ENCODE measurements at places on chromosomes 2 and 18.

- no peak for DNase-seq
Observed at GRCh38 chr2:224410946-224411561, 9.1 kb upstream of the FAM124B start.

DNA sequence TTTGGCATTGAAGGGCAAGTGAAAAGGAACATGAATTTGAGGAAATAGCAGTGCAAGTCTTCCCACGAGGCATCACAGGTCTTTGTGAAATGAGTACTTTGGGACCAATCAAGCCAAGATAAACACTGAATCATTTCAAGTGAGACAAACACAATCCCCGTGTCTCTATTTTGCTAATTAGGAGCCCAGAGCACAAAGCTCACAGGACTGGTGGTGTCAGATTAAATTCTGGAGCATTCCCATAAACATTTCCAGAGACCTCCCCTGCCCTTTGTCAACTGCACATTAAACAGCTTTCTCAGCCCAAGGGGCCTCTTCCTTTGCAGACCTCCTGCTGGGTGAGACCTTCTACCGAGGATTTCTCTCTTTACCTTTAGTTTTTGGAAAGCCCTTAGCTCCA lies 50.7 kb downstream of the DAPL1 start:
- no peak for DNase-seq

- DNase-seq = no peak
Observed at GRCh38 chr18:22378672-22379282, 38.9 kb downstream of the CTAGE1 start.

DNA sequence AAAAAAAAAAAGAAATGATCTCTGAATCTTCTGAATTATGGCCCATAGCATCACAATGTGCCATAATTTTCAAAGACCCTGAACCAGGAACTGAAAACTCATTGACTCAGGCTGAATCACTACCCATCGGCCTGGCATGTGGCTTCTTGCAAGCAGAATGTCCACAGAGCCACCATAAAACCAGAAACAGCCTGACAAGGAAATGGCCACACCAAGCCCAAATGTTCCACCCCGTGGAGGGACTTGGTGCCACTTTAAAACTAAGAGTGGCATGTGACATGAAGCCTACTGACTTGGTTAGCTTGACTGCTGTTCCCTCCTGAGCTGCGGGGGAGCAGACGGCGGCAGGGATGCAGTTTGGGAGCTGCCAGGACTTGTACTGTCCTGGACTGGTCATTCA lies 71.2 kb upstream of the RBM44 start:
- no peak for DNase-seq

DNA sequence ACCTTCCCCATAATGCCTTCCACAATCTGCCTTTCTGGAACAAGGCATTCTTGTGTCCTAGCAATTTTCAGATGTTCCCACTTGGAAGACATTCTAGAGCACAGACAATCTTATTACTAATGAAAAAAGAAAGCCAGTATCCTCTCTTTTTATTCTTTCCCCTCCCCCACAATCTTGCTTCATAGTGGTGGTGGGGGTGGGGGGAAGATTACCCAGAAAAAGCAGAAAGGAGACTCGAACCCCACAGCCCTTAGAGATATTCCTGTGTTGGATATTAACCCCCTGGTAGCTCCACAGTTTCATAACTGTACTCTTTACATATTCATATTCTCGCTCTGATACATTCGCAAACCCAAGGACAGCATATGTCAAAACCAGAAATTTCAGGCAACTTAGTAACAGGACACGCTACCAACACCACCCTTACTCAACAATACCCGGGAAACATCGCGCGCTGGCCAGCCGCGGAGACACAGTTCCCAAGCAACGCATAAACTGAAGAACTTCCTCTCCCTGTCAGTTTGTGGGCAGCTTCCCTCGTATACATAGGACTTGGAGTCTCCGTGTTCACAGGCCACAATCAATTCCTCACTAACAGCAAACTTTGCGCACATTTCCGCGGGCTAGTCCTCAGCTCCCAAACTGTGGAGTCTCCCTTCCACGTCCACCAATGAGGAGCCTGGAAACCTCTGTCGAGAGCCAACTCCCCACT lies 793 bp downstream of the NR4A2 start:
- no peak for DNase-seq

DNA sequence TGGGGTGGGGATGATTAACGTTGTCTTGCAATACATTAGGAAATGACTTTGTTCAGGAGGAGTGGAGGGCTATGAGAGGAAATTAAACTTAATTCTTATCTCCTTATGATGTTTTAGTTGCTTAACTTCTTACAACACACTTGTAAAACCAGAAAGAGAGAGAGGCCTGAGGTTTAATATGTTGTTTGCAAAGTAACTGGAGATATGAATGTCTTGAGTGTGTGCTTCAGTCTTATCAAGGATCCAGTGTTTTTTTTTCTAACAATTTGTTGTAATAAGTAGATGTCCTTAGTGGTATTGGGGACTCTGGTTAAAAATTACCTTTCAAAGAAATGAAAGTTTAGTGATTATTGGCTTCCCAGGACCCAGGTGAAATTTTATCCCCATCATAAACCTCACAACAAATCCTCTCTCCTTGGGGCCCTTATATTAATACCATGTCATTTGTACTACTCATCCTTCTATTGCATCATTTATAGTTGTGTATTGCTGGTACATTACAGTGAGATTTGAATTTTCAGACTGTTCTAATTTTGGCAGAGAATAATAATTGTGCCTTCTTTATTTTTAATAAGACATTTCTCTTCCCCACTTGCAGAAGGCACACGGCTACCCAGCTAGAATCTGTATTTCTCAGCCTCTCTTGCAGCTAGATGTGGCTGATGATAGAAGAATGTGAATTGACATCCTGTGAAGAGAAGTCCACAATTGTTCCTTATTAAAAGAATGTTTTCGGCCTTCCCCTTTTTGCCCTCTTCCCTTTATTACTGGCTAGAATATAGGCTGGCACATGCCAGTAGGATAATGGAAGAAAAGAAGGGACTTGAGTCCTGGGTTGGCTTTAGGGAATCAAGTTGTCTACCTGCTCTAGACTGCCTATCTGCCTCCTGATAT lies 91.9 kb upstream of the CXCR4 start:
- DNase-seq = no peak

- DNase-seq = no peak
Observed at GRCh38 chr2:180124273-180125139, 117.4 kb upstream of the CWC22 start.

GRCh38 chr2:201127570-201127969 lies 11.6 kb downstream of the CFLAR start:
- DNase-seq = peak; percentile 32

- DNase-seq = no peak
Observed at GRCh38 chr2:160331258-160332025, 131.4 kb upstream of the ITGB6 start.

- no peak for DNase-seq
Observed at GRCh38 chr2:75548036-75548573, 12.6 kb downstream of the EVA1A start.

GRCh38 chr2:230678451-230678850 lies 34.2 kb upstream of the CAB39 start:
- DNase-seq = no peak

- no peak for DNase-seq
Observed at GRCh38 chr2:38700881-38701458, 35.1 kb downstream of the GALM start.

DNA sequence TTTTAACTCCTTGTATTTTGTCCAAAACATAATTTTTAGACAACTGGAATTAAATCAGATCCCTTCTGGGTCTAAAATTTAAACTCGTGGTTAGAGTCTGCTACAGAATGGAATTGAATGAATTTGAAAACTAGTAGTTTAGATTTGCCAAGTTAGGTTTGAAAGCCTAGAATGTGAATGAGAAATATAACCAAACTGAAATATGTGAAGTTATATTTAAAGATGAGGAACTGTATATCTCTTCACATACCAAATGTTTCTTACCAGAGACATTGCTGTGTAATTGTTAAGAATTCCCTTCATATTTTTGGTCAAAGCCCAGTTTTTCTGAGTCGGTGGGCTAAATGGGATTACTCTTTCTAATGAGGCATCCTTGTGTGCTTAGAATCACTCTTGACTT lies 74.2 kb downstream of the LPIN1 start:
- no peak for DNase-seq

- DNase-seq = no peak
Observed at GRCh38 chr18:50748243-50749229, 71.3 kb downstream of the MRO start.

GRCh38 chr18:37711766-37712505 lies 146.3 kb upstream of the CELF4 start:
- DNase-seq = no peak

- no peak for DNase-seq
Observed at GRCh38 chr2:1839066-1839756, 94.9 kb upstream of the PXDN start.

DNA sequence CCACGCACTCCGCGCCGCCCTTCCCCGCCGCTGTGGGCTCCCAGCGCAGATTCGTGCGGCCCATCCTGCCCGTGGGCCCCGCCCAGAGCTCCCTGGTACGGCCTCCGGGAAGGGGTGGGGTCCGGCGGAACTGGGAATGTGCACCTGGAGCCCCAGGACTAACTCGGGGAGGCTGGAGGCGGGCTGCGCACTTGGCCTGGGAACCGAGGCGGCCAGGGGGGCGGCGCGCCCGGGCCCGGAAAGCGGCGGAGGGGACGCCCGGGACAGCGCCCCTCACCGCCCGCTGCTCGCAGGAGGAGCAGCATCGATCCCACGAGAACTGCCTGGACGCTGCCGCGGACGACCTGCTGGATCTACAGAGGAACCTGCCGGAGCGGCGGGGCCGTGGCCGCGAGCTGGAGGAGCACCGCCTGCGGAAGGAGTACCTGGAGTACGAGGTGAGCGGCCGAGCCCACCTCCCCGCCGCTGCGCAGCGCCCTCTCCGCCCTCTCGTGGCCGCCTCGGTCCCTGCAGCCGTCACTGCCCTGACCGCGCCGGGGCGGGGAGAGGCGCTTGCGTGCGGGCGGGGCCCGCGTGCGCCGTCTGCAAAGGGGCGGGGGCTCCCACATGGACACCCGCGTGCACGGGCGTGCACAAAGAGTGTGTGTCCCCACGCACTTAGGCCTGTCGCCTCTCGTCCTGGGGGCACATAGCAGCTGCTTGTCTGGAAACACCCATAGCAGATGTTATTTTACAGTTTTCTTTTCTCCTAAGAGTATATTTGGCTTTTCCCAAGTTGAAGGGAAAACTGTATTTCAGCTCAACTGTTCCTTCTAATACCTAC lies 25.2 kb downstream of the PSD4 start:
- peak; percentile 48 for DNase-seq

GRCh38 chr18:31206787-31207381 lies 44.2 kb upstream of the DSC1 start:
- DNase-seq = no peak

DNA sequence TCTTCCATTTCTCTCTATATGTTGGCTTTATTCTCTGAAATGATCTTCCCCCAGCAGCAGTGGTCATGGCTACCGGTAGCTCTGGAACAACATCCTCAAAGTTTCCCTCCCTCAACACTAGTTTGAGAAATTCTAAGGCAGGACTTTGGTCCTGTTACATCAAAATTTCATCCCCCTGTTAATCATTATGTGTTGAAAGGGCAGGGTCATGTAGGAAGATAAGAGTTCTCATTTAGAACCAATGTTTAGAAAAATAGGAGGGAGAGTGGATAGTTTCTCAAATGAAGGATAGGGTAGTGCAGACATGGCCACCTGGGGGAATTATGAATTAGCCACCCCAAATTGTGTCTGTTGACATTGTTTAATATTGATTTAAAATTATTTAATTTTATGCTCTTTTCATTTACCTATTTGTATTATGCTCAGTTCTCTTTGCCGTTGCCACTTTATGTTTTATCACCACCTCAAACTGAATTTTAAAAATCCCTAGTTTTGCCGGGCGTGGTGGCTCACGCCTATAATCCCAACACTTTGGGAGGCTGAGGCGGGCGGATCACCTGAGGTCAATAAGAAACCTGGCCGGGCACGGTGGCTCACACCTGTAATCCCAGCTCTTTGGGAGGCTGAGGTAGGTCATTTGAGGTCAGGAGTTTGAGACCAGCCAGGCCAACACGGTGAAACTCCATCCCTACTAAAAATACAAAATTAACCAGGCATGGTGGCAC lies 22.3 kb downstream of the EML4 start:
- no peak for DNase-seq

DNA sequence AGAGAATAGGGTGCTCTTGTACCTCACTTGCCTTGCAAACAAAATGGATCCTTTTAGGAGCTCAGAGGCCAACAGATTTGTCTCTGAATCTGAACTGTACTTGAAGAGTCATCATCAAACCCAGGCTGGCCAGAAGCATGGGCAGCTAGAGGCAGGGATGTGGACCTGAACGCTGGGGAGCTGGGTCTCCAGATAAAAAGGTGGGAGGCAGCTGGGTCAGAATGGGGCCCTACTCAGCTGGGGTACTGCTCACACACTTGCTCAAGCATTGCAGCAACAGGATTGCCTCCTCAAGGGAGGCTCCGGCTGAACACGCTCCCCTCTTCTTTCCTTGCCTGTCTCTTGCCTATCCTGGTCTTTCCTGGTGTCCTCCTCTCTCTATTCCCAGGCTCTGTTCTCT lies 57.3 kb upstream of the SIX3 start:
- DNase-seq = no peak

GRCh38 chr2:174952607-174953006 lies 52.6 kb downstream of the CHN1 start:
- DNase-seq = no peak

DNA sequence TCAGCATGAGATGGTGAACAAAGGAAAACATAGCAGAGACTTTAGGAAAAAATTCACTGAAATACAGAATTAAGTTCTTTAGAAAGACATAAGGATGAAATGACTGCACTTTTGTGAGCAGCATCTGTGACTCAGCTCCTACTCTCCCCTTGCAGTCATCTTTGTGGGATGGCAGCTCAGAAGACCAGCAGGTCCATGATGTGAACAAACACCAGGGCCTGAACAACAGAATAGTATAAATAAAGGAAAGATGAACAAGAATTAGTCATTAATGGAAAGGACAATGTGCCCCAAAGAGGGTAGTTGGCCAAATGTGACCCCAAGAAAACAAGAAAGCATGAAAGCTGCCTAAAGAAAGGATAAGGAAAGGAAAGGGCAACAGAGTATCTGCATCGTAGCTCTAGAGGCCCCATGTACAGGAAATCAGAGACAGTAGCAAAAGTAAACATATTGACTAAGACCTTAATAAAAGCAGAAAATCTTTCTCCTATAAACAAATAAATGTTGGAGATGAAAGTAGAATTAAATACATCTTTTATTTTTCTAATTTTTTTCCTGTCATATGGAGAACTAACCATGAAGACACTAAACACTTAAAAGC lies 318.0 kb downstream of the ZEB2 start:
- DNase-seq = no peak

DNA sequence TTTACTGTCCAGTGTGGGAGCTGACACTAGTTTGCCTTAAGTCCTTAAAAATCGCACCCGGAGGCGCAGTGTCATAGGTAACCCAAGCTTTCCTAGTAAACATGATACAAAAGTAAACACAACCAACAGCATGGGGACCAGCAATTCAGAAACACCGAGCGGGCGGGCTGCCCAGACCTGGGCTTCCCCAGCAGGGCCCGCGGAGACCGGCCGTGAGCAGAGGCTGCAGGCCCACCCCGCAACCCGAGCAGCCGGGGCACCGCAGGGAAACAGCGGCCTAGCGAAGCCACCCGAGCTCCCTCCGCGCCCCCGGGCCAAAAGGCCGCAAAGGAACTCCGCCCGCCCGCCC lies 296 bp downstream of the TTC21B start:
- peak; percentile 30 for DNase-seq

- DNase-seq = no peak
Observed at GRCh38 chr18:35592298-35592697, 10.8 kb downstream of the GALNT1 start.

- DNase-seq = no peak
Observed at GRCh38 chr2:209929369-209929768, 73.1 kb upstream of the RPE start.
